ENCODE measurements at places on chromosomes 6 and 20.

DNA sequence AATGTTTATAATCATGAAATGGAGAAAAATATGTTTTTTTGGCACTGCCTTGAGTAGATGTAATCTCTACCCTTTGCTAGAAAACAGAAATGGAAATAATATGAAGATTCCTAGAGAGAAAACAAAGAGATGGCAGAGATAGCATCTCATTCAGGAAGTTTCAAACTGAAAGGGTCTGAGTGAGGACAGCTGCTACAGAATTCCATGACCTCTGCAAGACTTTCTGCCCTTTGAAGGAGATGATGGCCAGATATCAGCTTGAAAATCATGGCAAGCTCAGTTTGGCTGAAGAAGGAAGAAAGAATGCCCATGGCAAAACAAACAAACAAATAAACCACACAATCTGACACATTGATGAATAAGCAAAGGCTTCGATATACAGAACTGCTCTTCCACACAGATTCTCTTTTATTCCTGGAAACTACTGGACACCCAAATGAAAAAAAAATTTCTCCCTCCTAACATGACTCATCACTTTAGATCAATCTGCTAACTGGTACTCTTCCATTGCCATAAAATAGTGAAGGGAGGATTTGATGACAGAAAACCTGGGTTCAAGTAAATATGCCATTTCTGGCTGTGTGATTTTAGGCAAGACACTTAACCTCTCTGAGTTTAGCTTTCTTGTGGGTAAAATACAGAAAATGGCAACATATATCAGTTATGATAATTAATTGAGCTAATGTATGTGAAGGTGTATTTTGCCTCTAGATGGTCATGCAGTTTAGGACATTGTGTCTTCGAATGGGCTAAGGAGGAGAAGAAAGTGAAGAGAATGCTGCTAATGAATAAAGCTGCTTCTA is 105.9 kb upstream of the SPACA1 start:
- DNase-seq, result no peak

DNA sequence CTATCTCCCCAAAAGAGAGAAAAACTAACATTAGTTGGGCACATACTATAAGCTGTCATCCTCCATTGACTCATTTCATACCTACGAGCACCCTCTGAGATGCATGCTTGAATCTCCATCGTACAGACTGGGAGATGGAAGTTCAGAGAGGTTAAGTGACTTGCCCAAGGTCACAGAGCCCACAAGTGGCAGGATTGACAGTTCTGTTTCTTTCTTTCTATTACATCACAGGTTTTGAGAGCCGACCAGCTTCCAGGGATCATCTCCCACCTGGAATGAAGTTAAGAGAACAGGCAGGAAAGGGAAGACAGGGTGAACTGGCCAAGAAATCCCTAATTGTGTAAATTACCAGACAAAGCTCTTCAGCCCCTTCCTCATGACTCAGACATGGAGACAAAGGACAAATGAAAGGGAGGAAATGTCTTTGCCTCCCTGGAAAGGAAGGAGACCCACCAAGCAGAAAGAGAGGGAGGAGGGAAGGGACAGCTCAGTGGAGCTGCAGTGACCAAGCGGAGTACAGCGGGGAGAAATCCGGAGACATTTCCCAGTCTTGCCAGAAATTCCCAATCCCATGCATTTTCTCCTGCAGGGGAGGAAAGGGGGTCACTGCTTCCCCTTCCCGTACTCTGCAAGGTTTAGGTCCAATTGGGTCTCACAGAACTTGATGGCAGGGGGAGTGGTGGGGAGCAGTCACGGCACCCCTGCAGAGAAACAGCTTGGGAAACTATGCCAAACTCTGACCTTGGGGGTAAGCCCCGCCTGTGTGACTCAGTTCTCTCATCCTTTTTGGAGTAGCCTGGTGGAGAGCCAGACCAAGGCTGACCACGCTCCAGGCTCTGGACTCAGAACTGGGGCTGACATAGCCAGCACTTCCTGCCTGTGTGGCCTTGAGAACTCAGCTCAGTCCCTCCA is 154.3 kb downstream of the ANKRD60 start:
- peak; percentile 37 for DNase-seq

DNA sequence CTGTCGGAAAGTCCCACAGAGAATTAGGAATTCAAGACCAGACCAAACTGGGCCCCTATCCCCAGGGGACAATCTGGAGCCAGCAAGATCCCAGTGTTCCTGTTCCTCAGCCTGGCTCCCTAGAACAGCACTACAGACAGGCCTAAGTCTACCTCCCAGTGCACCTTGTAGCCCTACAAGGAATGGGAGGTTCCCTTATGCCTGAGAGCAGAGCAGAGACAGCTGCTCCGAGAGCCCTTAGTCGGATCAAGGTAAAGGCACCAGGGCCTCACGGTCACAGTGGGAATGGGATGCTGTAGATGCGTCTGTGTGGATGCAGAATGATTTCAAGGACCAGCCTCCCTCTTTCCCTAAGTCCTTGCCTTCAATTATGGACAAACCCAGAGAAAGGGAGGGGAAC is 204.5 kb upstream of the STXBP5 start:
- DNase-seq, result peak; percentile 10

DNA sequence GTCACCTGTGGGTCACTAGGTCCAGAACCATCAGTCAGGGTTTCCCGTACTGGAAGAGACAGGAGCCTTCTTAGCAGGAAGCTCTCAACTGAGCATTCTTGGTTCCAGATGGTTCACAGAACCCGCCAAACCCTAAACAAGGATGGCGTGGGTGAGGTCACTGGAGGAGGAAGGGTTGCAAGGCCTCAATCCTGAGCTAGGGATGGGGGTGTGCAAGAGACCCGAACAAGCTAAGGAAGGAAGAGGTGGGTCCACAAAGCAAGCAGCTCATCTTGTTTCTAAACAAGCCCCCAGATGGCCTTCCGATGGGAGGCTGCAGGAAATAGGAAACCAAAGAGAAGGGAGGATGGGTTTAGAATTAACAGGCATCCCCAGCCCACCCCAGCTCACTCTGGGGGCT is 92.7 kb downstream of the PREX1 start:
- no peak for DNase-seq

DNA sequence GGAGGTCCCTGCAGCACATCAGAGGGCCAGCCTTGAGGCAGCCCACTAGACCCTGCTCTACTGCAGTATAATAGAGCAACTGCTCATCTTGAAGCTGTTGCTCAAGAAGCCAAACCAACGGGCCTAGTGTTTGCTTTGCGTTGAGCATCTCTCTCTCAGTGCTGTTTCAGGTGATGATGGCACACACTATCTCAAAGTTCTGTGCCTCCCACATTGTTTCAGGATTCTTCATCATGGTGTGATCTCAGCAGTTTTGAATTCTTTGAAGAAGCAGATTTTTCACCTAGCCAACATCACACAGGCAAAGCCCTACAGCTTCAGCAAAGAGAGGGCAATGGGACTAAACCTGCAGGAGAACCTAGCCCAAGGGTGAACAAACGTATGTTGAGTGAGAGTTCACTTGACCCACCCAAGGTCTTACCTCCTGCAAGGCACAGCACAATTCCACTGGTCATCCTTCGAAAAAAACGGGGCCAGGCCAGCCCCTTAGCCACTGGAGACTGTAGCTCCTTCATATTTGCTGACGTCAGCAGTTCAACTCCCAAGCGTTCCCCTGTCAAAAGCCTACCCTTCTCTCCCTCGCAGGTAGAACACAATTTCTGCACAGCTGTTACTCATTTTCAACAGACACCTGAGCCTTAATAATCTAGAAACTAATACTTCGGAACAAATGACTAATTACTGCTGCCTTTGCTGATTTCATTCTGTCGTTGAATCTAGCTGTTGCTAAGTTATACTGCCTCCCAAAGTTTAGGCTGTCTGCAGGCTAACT is 15.8 kb downstream of the MYB start:
- DNase-seq, result peak; percentile 19

GRCh38 chr6:119541132-119541905 is 191.8 kb upstream of the MAN1A1 start:
- peak; percentile 84 for DNase-seq

DNA sequence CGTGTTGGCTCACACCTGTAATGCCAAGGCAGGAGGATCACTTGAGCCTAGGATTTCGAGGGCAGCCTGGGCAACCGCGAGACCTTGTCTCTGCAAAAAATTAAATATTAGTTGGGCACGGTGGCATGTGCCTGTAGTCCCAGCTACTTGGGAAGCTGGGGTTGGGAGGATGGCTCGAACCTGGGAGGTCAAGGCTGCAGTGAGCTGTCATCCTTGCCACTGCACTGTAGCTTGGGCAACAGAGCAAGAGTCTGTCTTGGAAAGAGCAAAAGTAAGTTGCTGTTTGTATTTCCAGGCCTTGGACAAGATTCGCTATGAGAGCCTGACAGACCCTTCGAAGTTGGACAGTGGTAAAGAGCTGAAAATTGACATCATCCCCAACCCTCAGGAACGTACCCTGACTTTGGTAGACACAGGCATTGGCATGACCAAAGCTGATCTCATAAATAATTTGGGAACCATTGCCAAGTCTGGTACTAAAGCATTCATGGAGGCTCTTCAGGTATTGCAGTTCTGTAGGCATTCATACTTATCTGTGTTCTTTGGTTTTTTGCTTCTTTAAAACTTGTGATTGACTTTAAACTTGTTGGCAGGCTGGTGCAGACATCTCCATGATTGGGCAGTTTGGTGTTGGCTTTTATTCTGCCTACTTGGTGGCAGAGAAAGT is 2.3 kb downstream of the HSP90AB1 start:
- no peak for DNase-seq

GRCh38 chr20:1917786-1918185 is 22.6 kb downstream of the SIRPA start:
- DNase-seq, result no peak

- peak; percentile 73 for DNase-seq
These were observed 411.8 kb downstream of the CDKAL1 start for GRCh38 chr6:20946022-20946421.

- DNase-seq, result no peak
These were observed 149.3 kb downstream of the TRIM27 start for GRCh38 chr6:28774292-28775051.

DNA sequence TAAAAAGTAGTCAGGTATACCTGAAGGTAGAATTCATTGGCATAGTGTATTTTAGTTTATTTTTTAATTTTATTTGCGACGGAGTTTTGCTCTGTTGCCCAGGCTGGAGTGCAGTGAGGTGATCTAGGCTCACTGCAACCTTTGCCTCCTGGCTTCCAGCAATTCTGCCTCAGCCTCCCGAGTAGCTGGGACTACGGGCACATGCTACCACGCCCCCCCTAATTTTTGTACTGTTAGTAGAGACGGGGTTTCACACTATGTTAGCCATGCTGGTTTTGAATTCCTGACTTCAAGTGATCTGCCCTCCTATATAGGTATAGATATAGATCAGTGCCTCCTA is 102.8 kb upstream of the PRSS16 start:
- DNase-seq, result no peak

- no peak for DNase-seq
These were observed 15.3 kb downstream of the ECHDC1 start for GRCh38 chr6:127328043-127328609.

- DNase-seq, result peak; percentile 60
These were observed 61.5 kb downstream of the GPX5 start for GRCh38 chr6:28586962-28587745.

- DNase-seq, result no peak
These were observed 184.2 kb downstream of the LY86 start for GRCh38 chr6:6772751-6773150.

DNA sequence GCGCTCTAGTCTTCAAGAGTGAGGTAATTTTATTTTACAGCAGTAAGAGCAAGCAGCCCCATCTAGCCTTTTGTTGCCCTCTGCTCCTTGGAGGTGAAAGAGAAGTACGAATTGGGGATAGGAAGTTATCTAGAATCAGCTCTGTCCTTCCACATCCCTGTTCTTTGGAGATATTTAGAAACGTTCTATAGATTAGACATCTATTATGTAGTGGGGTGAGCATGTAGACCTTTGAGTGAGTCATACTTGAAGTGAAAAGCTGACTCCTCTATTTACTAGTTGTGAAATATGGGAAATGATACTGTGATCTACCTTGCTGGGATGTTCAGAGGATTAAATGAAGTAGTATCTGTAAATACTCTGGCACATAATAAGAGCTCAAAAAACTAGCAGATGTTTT is 36.0 kb upstream of the SLC35D3 start:
- peak; percentile 56 for DNase-seq

- no peak for DNase-seq
These were observed 4.6 kb downstream of the MAS1L start for GRCh38 chr6:29483186-29483585.

GRCh38 chr6:169937389-169938261 is 186.2 kb downstream of the ERMARD start:
- no peak for DNase-seq

GRCh38 chr6:129141499-129141898 is 258.6 kb downstream of the LAMA2 start:
- DNase-seq, result peak; percentile 50

DNA sequence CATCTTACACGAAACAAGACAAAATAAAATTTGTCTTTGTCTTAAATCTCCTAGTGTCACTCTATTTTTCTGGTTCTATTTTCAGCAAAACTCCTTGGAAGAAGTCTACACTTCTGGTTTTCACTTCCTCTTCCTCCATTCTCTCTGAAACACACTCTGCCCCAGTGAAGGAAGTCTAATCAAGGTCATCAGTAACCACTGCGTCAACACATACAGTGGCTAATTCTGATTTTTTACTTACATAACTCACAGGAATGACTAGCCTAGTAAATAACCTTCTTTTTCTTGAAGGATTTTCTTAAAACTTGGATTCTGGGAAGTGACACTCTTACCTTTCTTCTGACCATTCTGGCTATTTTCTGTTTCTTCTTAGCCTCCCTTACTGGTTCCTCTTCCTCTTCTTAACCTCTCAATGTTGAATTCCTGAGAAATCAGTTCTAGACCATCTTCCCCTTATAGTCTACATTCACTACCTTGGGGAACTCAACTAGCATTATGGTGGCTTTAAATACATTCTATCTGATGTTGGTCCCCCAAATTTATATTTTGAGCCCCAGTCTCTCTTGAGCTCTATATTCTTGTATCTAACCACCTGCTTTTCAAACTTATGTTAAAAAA is 37.5 kb downstream of the AIG1 start:
- DNase-seq, result no peak

DNA sequence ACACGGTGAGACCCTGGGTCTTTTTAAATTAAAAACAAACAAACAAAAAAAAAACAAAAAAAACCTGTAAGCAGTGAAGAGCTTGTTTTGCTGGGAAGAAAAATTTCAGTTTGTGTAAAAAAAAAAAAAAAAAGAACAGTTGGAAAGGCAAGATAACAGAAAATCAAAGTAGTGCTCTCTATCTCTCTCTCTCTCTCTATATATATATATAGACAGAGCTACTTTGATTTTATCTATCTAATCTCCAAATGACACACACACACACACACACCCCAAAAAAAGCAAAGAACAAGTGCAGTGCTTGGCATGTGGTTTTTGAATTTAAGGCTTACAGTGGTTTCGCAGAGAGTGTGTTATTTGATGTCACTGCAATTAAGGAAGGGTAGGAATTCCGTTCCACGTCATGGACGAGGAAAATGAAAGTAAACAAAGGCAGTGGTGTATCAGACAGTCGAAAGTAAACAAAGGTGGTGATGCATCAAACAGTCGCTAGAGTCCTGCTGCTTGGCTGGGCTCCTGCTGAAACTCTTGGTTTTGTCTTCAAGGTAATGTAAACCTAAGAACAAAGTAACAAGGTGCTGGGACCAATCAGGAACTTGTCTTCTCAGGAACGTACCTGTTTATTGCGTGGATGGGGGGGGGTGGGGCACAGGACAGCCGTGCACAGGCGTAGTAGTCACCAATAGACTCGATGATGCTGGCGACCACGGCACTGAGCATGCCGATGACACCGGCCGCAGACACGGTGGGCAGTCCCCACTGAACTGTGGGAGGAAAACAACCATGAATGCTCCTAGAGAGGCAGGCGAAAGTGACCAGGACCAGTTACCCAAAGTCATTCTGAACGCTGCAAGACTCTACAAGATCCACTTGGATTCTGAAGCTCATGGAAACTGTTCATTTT is 131.8 kb downstream of the SLC23A2 start:
- peak; percentile 9 for DNase-seq
